ENCODE measurements at places on chromosomes 16 and 17. TPM values are rescaled to one million over a fixed set of nuclear protein-coding genes. Genes with fewer than 3 reads are reported as not detected.

Gene TUBG2
- total RNA-seq: 5.8 TPM

DNA sequence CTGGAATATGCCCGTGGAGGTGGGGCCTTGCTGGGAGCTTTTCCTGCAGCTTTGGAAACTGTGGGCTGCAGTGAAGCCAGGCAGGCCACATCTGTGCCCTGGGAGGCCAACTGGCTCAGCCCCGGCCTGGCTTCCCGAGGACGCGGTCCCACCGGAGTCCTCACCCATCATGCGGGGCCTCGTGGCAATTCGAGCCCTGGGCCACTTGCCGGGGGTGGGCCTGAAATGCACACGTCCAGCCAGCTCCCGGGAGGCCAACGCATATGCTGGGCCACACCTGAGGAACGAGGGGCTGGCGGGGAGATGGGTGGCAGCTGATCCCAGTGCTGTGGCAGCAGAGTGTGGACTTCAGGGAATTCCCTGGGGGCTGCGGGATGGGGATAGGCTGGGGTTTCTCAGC lies 172.4 kb upstream of the GSE1 start:
- no peaks in the 10 kb centered on the region for H3K27me3 ChIP-seq
- DNase-seq: no peak
- no peak overlapping the region for H3K27ac ChIP-seq

- DNase-seq: no peak
- H3K27me3 ChIP-seq: no peaks in the 10 kb centered on the region
- H3K36me3 ChIP-seq: peaks cover 93% of the 10 kb centered on the region
Measured at GRCh38 chr16:16084874-16085273, 135.5 kb downstream of the ABCC1 start.

GRCh38 chr17:9908649-9909042 lies 3.6 kb upstream of the RCVRN start:
- no peaks in the 10 kb centered on the region for H3K27me3 ChIP-seq
- H3K4me1 ChIP-seq: no peaks in the 10 kb centered on the region
- no peak overlapping the region for H3K4me3 ChIP-seq
- H3K27ac ChIP-seq: no peak overlapping the region
- H3K36me3 ChIP-seq: no peaks in the 10 kb centered on the region
- DNase-seq: no peak

- no peak for DNase-seq
- H3K4me3 ChIP-seq: no peak overlapping the region
- no peaks in the 10 kb centered on the region for H3K27me3 ChIP-seq
- H3K4me1 ChIP-seq: no peaks in the 10 kb centered on the region
Measured at GRCh38 chr17:32976605-32977004, 15.0 kb upstream of the SPACA3 start.

Gene PIMREG
- total RNA-seq: not detected

Gene DLX3
- not detected for total RNA-seq

DNA sequence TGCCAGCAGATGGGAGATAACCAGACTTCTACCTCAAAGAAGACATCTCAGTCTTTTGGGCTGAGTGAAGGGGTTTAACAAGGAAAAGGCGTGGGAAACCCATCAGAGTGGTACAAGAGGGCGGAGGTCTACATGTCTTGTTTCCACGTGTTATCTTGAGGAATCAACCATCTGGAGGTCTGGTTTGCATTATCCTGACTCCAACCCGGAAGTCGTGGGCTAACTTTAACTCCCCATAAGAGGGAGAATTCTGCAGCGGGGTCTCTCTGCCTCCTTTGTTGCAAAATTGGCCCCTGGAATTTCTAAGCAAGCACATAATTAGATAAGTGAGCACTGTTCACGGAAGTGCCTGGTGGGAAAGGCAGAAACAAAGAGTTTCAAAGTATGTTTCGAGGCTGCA lies 398.7 kb upstream of the C16orf82 start:
- H3K4me1 ChIP-seq: no peaks in the 10 kb centered on the region
- H3K36me3 ChIP-seq: no peaks in the 10 kb centered on the region
- H3K27me3 ChIP-seq: no peaks in the 10 kb centered on the region

- no peaks in the 10 kb centered on the region for H3K27me3 ChIP-seq
- H3K27ac ChIP-seq: no peak overlapping the region
- DNase-seq: no peak
Measured at GRCh38 chr16:13077816-13078215, 176.4 kb downstream of the SHISA9 start.

Gene TAT
- 0.17 TPM for total RNA-seq

Gene PIPOX
- total RNA-seq: 1.7 TPM

Gene CD300E
- 0.49 TPM for total RNA-seq

- H3K36me3 ChIP-seq: no peaks in the 10 kb centered on the region
- H3K27ac ChIP-seq: no peak overlapping the region
- H3K4me3 ChIP-seq: no peak overlapping the region
- peak; percentile 65 for DNase-seq
Measured at GRCh38 chr17:27649929-27650328, 18.9 kb downstream of the LGALS9 start.

GRCh38 chr17:35725802-35726126 lies 5.7 kb upstream of the RASL10B start:
- H3K27me3 ChIP-seq: no peaks in the 10 kb centered on the region
- H3K36me3 ChIP-seq: peaks cover 7% of the 10 kb centered on the region
- no peak for DNase-seq
- no peak overlapping the region for H3K4me3 ChIP-seq

- H3K4me3 ChIP-seq: no peak overlapping the region
- H3K27ac ChIP-seq: no peak overlapping the region
- H3K4me1 ChIP-seq: no peaks in the 10 kb centered on the region
- DNase-seq: no peak
- no peaks in the 10 kb centered on the region for H3K27me3 ChIP-seq
- no peaks in the 10 kb centered on the region for H3K36me3 ChIP-seq
Measured at GRCh38 chr16:86736502-86736901, 158.2 kb downstream of the FOXL1 start.

DNA sequence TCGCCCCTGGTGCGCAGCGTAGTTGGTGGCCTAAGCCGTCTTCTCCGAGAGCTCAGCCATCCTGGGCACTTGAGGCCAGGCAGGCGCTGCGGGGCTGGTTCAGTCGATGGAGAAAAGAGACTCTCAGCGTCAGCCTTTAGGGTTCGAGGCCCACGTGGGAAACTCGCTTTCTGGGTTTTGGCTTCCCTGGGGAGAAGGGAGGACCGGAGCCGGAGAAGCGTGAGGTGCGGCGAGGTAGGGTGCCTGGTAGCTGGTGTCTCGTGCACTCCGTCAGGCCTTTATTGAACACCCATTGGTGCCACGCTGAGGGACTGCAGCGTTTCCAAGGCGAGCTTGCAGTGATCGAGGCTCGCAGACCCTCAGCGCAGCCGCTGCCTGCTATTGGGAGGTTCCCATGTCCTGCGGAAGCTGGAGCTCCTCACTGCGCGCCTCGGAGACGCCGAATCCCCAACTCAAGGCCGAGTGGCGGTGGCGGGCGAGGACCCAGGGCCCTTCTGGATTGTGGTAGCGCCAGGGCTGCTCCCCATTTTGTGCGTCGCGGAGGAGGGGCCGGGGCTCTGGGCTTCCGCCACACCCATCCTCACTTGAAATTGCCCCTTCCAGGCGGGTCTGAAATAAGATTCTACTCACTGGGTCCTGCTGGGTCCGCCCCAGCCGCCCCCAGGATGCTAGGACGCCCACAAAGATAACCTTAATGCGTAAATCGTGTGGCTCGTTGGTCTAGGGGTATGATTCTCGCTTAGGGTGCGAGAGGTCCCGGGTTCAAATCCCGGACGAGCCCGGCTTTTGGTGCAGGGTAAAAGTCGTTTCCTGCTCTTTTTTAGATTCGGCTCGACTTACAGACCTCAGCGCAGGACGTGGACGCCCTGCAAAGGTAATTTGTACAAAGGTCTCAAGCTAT lies 1.2 kb downstream of the OR1F1 start:
- no peak overlapping the region for H3K27ac ChIP-seq
- H3K4me1 ChIP-seq: peaks cover 5% of the 10 kb centered on the region
- peaks cover 60% of the 10 kb centered on the region for H3K27me3 ChIP-seq
- peak overlapping the region; percentile 1 for H3K4me3 ChIP-seq

DNA sequence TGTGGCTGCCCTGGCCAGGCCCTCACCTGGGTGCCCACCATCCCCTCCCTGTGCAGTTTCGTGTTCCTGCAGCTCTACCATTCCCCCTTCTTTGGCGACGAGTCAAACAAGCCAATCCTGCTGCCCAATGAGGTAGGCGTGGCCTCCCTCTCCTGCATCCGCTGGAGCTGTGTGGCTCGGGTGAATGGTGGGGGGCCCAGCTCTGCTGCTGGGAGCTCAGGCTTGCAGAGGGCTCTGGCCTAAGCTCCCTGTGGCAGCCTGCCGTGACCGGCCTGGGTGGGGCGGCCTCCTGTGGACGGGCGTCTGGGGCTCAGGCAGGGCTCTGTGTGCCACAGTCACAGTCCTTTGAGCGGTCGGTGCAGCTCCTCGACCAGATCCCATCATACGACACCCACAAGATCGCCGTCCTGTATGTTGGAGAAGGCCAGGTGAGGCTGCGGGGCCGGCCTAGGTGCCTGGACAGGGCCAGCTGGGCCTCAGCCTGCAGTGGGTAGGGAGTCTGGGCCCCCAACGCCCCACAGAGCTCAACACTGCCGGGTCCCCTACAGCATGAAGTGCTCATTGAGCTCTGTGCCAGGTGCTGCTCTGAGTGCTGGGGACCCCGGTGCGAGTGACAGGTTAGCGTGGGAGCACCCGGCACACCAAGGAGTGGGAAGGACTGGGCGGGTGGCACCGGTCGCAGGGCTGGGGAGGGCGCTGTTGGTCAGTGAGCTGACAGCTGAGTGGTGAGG lies 37.3 kb downstream of the TSC2 start:
- H3K4me3 ChIP-seq: no peak overlapping the region
- no peaks in the 10 kb centered on the region for H3K27me3 ChIP-seq
- H3K36me3 ChIP-seq: no peaks in the 10 kb centered on the region

GRCh38 chr16:2343211-2343610 lies 2.7 kb upstream of the ABCA3 start:
- H3K4me3 ChIP-seq: no peak overlapping the region
- H3K27me3 ChIP-seq: no peaks in the 10 kb centered on the region
- no peaks in the 10 kb centered on the region for H3K36me3 ChIP-seq
- DNase-seq: no peak
- H3K4me1 ChIP-seq: peaks cover 10% of the 10 kb centered on the region
- no peak overlapping the region for H3K27ac ChIP-seq
